AG20443 (cell line): ENCODE measurements at places on chromosomes 6 and 20.
A peak's percentile ranks its signal among the peaks of the same experiment; 100 is the strongest.

DNA sequence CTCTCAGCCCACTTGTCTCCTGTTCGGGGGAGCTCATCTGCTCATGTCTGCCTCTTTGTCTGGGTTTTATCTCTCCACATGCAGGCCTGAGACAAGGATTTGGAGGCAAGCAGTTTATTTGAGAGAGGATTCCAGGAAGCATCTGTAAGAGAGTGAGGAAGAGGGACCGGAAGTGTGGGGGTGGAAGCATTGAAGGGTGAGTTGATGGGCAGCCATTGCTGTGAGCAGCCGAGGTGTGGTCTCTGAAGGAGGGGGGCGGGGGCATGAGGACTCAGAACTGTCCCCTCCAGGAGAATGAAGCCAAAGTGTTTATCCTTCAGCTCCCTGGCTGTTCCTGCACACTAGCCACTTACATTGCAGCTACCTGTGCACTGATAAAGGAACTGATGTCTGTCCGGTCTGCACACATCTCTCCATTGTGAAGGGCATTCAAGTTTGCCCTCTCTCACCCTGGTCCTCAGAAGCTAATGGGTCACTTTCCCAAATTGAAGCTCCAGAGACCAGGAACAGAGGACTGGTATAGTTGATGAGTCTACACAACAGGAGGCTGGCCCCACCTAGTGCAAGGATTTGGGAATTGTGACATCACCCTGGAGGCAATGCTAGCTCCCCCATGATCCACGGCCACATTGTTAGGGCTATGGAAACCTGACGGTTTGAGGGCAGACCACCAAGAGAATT is 100.5 kb upstream of the FOXA2 start:
- no peak for DNase-seq

- DNase-seq: peak; percentile 18
These were observed 378 bp upstream of the LAMA2 start for GRCh38 chr6:128882560-128882959.

DNA sequence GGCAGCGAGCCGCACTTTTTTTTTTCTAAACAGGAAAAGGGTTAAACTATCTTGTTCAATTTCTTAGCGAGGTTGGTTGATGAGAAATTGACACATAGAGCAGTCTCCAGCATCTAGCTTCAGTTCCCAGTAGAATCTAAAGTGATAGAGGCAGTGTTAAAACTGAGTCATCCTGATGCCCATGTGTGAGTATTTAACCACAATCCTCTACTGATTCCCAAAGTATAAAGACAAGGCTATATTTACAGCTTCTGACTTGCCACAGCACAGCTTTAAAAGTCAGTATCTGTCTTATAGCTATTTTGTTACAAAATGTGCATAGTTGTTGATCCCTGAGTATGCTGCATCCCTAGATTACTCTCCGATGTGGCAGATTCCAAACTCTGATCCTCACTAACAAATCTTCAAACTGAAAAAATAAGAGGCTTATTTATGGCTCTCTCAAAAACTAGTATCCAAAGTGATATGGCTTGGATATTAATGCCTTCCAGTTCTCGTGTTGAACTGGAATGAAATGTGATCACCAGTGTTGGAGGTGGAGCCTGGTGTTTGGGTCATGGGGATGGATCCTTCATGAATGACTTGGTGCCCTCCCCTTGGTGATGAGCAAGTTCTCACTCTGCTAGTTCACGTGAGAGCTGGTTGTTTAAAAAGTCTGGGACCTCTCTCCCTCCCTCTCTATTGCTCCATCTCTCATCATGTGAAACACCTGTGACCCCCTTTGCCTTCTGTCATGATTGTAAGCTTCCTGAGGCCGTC is 13.1 kb upstream of the POPDC3 start:
- peak; percentile 61 for DNase-seq

GRCh38 chr20:8903655-8904605 is 165.0 kb upstream of the PLCB4 start:
- DNase-seq: no peak

DNA sequence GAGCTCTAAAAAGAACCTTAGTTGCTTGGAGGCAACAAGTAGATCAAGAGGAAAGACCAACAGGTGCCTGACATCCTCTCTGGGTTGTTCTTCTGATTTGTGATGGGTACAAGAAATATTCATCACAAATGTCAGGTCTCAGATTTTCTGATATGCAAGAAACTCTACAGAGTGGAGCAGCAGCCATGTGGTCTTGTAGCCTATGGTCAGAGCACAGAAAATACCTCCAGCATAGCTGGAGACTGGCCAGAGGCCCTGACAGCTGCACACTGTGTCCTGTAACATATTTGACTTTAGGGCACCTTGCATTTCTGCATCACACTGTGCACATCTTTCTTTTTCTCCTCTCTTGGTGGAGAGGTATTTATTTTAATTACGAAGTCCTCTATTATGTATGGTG is 116.3 kb downstream of the GMPR start:
- DNase-seq: no peak

DNA sequence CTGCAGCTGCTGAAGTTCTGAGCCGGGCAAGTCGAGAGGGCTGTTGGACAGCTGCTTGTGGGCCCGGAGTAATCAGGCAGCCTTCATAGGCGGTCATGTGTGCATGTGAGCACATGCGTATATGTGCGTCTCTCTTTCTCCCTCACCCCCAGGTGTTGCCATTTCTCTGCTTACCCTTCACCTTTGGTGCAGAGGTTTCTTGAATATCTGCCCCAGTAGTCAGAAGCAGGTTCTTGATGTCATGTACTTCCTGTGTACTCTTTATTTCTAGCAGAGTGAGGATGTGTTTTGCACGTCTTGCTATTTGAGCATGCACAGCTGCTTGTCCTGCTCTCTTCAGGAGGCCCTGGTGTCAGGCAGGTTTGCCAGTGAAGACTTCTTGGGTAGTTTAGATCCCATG is 21.2 kb upstream of the MAPK13 start:
- no peak for DNase-seq

- DNase-seq: peak; percentile 78
These were observed 1.1 kb downstream of the ABRACL start for GRCh38 chr6:139029470-139030227.

DNA sequence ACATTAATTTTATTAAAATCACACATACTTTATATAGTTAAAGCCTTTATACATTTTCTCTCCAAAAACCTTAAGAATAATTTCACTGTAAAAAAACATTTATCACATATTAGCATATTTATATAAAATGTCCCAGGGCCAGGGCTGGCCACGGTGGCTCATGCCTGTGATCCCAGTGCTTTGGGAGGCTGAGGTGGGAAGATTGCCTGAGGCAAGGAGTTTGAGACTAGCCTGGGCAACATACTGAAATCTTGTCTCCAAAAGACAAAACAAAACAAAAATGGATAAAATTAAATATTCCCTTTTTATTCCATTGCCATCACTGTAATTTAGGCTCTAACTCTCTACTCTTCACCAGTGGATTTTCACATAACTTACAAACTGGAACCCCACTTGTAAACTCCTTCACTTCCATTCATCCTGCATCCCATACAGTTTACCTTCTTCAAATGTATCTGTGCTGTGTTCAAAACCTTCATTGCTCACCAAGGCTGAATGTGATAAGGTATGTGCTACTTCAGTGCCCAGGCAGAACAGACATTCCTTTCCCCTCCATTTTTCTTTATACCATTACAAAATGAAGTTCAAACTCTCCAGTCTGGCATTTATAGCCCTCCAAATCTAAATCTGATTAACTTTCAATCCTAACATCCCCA is 42.9 kb upstream of the PIM1 start:
- DNase-seq: no peak
